Tibial nerve (tissue), 4 donors: ENCODE measurements at places on chromosomes 11 and 22.

DNA sequence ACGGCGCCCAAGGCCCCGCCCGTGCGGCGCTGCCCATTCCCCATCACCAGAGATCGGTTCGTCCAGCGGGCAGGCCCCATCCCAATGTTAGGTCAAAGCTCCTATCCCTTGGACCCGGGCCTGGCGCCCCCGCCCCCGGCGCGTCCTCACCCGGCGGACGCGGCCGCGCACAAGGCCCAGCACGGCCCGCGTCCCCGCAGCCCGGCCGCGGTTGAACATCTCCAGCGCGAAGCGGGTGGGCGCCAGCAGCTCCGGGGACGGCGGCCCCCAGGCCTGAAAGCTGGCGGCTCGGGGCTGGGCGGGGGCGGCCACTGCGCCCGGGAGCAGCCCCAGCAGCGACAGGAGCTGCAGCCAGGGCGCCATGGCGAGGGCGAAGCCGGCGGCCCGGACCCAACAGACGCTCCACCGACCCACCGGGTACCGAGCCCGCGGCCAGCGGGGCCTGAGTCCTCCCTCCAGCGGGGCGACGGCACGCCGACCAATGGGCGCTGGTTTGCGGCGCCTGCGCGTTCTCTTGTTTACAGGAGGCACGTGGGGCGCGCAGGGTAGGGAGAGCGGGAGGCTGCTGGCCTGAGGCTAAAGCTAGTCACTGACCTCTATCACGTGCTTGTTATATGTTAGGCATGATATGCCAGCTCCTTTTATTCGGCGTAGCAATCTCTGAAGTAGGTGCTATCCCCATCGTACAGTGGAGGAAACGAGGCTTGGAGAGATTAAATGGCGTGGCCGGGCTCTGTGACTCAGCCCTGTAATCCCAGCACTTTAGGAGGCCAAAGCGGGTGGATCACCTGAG lies at the start of gene CTSF:
Gene CTSF, minus strand, starts transcription at position 483 of the 793 bp plus-strand sequence. Its CDS starts 120 bp downstream, at position 363.
- DNase-seq, result peak; percentile 85

GRCh38 chr11:14702760-14703159 lies 59.2 kb downstream of the PDE3B start:
- no peak for DNase-seq

- peak; percentile 22 for DNase-seq
Observed at GRCh38 chr11:110295531-110296225, 736 bp downstream of the RDX start.

DNA sequence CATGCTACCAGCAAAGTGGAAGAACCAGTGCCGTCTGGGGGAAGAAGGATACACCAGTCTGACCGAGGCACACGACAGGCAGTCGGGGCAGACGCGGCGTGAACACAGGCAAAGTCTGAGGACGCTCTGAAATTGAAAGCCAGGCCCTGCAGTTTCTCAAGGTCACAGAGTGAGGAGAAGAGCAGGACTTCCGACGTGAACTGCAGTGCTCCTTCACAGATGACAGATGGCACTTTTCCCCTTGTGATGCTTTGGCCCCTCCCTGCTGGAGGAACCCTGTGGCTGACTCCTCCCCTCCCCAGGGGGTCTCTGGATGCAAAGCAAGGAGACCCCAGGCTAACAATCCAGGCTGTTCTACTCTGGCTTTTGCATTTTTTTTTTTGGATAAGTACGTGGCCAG lies 19.6 kb upstream of the JAM3 start:
- no peak for DNase-seq

DNA sequence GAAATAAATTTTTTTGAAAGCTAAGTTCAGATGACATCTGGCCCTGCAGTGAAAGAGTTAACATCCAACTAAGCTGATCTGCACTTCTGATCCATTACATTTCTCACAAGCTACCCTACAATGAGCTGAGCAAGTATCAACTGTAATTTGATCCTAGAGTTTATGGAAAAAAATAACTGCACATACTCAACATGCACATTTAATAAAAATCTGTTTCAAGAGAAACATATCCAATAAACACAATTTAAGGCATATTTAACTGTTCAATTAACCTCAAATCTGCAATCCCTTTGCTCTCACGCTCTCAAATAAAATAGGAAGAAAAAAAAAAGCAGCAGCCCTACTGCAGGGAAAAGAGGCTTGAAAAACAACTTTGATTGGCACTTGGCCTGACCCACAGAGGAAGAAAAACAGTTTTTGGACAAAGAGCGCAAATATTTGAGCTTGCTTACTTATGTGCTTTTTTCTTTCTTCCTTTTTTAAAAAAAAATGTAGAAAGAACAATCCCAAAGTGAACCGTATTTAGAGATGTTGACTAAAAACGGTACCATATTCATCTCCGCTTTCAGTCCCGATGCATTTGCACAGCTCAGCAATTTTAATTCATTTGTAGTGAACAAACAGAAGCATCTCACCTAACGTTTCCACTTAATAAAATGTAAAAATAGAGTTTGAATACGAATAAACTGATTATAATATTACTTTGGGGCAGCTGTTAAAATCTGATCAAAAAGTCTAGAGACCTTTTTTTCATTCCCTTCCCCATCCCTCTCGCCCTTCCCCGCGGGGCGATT lies 1.6 kb downstream of the SESN3 start:
- DNase-seq, result no peak

- DNase-seq, result no peak
Observed at GRCh38 chr11:120554766-120555432, 43.4 kb downstream of the GRIK4 start.
